ENCODE measurements at places on chromosomes 3 and 15. TPM values are rescaled to one million over a fixed set of nuclear protein-coding genes. Genes with fewer than 3 reads are reported as not detected.

DNA sequence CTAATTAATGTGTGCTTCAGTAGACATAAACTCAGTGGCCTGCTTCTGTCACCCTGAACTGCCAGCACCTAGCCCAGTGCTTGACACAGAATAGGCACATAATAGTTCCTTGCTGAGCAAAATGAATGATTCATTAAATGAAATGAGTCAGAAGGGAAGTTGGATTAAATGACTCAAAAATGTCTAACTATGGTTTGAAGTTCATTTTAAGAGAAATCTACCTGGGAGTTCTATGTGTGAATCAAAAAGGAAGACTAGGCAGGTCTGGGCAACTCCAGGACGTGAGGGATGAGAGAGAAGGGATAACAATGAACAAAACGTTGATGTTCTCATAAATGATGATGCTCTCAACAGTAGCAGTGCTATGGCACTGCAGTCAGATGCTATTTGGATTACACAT is 175.0 kb downstream of the CFAP20DC start:
- H3K4me3 ChIP-seq: no peak overlapping the region
- DNase-seq: no peak
- H3K36me3 ChIP-seq: no peaks in the 10 kb centered on the region
- peaks cover 12% of the 10 kb centered on the region for H3K27me3 ChIP-seq
- no peak overlapping the region for H3K27ac ChIP-seq
- H3K4me1 ChIP-seq: no peaks in the 10 kb centered on the region

DAZL gene
- not detected for total RNA-seq

DNA sequence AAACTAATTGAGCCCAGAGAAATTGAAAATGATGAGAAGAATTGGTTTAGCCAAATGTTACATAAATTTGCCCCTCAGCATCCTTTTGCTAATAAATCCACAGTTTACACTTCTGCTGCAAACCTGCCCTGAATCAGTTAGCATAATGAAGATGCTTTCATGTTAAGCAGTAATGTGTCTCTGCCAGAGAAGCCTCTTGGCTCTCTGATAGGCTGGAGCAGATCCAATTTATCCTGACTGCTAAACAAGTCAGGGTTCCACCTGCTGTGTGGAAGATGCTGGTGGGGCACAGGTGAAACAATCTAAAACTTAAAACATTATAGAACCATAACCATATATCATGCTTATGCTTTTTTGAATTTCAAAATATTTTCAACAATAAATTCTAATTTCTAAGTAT is 946.8 kb downstream of the OTOL1 start:
- no peaks in the 10 kb centered on the region for H3K36me3 ChIP-seq
- no peak overlapping the region for H3K27ac ChIP-seq
- no peak overlapping the region for H3K4me3 ChIP-seq

DNA sequence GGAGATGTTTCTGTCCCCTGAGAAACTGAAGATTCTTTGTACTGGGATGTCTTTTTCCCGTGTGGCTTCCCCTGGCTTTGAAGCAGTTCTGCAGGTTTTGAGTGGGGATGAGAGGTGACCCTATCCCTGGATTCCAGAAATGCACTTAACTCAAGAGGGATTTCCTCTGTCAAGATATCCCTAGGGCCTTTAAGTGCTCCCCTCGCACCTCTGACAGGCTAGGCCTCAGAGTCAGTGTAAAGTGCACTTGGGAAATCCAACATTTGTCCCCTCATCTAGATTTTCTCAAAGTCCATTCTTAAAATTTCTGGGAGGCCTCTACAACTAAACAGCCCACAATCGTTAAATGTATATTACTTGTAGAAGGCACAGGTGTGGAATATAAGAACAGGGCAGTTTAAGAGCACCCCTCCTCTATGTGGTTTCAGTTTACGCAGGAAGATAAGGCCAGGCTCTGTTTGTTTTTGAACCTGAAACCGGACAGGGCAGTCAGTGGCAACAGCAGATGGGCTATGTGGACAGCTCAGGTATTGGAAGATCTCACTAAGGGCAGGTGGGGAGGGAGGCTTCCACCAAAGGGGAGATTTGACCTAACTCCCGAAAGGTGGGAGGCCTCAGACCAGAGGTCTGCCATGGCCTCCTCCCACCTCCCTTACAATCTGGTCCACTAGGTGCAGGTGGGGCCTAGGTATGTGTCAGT is 4.8 kb downstream of the C3orf52 start:
- H3K4me3 ChIP-seq: no peak overlapping the region
- no peak overlapping the region for H3K27ac ChIP-seq
- DNase-seq: no peak
- H3K27me3 ChIP-seq: no peaks in the 10 kb centered on the region
- H3K36me3 ChIP-seq: no peaks in the 10 kb centered on the region

DNA sequence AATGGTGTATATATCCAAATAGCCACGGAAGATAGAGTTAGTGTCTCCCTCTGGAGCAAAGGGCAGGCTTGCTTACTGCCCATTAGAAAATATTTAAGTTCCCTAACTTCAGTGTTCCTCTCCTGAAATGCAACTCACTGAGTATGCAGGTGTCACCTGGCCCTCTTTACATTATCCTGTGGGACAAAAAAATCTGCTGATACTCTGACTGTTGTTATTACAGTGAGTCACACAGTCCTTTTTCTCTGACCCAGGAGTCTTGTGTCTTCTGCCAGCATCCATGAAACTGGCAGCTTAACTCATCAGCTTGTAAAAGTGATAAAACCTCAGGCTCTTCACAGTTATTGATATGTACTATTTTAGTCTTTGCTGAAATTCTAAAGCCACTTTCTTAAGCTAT is 42.2 kb upstream of the RASGRF1 start:
- no peaks in the 10 kb centered on the region for H3K4me1 ChIP-seq
- no peak for DNase-seq
- H3K27ac ChIP-seq: no peak overlapping the region
- H3K27me3 ChIP-seq: peaks cover 75% of the 10 kb centered on the region
- H3K4me3 ChIP-seq: no peak overlapping the region
- no peaks in the 10 kb centered on the region for H3K36me3 ChIP-seq

FBXO40 gene
- not detected for total RNA-seq

GRCh38 chr3:44942202-44942921 is 33.6 kb downstream of the ZDHHC3 start:
- H3K27ac ChIP-seq: no peak overlapping the region
- H3K4me3 ChIP-seq: no peak overlapping the region
- H3K4me1 ChIP-seq: peaks cover 6% of the 10 kb centered on the region
- H3K27me3 ChIP-seq: no peaks in the 10 kb centered on the region

- no peaks in the 10 kb centered on the region for H3K36me3 ChIP-seq
- peaks cover 6% of the 10 kb centered on the region for H3K27me3 ChIP-seq
- no peak overlapping the region for H3K4me3 ChIP-seq
- H3K4me1 ChIP-seq: peaks cover 7% of the 10 kb centered on the region
- H3K27ac ChIP-seq: no peak overlapping the region
Measured at GRCh38 chr15:51069983-51070382, 24.7 kb downstream of the TNFAIP8L3 start.

GRCh38 chr3:23666818-23667217 is 138.9 kb upstream of the UBE2E1 start:
- peaks cover 15% of the 10 kb centered on the region for H3K27me3 ChIP-seq
- no peaks in the 10 kb centered on the region for H3K36me3 ChIP-seq
- no peak for DNase-seq
- H3K27ac ChIP-seq: no peak overlapping the region
- no peaks in the 10 kb centered on the region for H3K4me1 ChIP-seq

- H3K27ac ChIP-seq: no peak overlapping the region
- peaks cover 4% of the 10 kb centered on the region for H3K27me3 ChIP-seq
- H3K4me1 ChIP-seq: no peaks in the 10 kb centered on the region
- H3K4me3 ChIP-seq: no peak overlapping the region
- no peaks in the 10 kb centered on the region for H3K36me3 ChIP-seq
Measured at GRCh38 chr3:40162616-40163015, 146.9 kb upstream of the EIF1B start.

DISP2 gene
- 0.52 TPM for total RNA-seq

DNA sequence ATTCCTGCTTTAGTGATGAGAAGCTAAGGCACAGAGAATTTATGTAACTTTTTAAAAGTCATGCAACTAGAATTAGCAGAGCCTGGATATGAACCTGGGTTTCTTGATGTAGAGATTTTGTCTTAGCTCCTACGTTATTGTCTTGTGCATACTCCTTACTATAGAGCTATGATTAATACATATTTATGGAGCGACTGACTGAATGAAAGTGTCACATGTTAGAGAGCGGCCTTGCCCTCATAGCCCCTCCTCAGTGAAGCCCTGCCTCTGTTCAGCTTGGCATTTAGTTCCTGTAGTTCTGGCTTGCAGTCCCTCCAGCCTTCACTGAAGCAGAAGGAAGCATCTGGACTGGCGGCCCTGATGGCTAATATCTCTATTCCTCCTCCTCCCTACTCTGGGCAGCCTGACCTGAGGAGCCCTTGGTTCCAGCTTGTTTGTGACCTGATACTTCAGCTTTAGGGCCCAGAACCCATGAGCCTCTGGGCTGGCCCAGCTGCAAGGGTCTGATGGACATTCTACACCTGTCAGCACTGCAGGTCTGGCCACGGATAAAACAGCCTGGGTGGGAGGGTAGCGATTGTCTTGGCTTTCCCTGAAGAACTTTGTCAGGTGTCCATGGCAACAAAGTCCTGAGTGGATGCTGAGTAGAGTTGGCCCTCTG is 13.4 kb upstream of the AGBL1 start:
- H3K27ac ChIP-seq: no peak overlapping the region
- peaks cover 24% of the 10 kb centered on the region for H3K27me3 ChIP-seq
- no peak overlapping the region for H3K4me3 ChIP-seq
- no peaks in the 10 kb centered on the region for H3K36me3 ChIP-seq

ZNF501 gene
- 3.9 TPM for total RNA-seq

DNA sequence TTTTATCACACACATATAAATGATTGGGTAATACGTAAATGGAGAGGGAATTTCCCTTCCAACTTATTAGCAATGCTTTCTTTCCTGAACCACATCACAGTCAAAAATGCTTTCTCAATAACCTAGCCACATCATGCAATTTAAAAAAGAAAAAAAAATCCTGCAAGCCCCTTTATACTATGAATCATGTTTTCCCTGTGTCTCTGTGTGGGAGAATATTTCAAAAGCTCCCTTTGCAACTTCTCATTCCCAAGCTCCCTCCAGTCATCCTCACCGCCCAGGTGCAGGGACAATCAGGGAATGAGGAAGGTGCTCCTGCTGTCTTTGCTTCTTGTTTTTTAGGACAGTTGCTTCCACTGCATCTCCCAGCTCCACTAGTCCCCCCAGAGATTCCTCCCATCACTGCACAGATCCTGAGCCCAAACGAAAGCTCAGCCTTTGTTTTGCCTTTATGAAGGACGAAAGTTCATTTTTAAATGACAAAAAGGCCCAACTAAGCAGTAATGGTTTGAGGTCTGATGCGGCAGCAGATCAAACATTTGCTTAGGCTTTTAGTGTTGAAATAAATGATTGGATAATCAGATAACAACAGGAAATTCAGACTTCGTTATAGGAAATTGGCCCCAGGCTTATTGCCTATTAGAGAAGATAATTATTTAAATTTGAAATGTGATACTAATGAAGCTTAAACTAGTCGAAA is 47.8 kb upstream of the ADGRG7 start:
- no peaks in the 10 kb centered on the region for H3K4me1 ChIP-seq
- no peak overlapping the region for H3K27ac ChIP-seq
- no peaks in the 10 kb centered on the region for H3K36me3 ChIP-seq
- no peak for DNase-seq
- H3K27me3 ChIP-seq: no peaks in the 10 kb centered on the region
- H3K4me3 ChIP-seq: no peak overlapping the region

DNA sequence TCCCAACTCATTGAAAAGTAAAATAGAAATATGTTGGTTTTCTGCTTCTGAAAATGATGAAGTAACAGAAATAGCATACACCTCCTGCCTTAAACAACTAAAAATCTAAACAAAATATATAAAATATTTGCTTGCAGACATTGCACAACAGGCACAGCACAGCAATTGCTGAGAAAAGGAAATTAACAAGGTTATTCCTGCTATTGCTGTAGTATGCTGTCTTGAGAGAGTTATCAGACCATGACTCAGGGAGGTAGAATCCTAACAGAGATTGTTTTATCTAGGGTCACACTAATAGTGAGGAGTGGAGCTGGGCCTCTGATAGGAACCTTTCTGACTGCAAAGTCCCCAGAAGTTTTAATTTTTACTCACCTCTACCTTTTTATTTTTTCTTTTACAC is 72.6 kb downstream of the ZBTB20 start:
- H3K4me1 ChIP-seq: peaks cover 41% of the 10 kb centered on the region
- H3K27ac ChIP-seq: no peak overlapping the region
- no peak overlapping the region for H3K4me3 ChIP-seq
- H3K27me3 ChIP-seq: no peaks in the 10 kb centered on the region
- H3K36me3 ChIP-seq: peaks cover 8% of the 10 kb centered on the region

DNA sequence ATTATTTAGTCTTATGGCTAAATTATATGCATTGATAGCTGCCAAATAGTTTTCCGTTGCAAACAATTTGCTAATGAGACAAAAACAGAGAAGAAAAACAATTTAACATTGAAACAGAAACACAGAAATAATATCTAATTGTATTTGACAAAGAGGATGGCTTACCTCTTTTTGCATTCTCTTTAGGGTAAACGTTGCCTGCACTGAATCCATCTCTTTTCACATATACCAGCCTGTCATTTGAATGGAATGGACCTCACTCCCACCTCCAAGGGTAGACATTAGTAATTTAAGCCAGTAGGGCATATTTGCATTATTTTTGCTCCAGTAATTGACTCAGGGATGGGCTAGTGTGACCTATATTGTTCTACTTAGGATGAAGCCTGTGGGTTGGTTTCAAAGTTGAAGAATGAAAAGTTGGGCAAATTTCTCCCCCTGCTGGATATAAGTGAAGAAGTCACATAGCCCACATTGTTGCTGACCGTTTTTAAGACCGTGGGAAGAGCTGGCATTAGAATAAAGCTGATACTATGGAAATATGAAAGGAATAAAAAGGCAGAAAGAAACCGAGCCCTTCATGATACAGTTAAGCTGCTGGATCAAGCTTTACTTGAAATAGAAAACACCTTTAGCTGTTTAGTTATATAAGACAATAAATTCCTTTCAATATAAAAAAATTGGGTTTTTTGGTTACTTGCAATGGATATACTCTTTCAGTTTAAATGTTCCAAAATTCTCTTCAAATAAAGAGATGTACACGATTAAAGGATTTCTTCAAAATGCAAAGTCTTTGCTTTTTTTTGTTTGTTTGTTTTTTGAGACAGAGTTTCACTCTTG is 26.9 kb downstream of the PIERCE2 start:
- H3K27me3 ChIP-seq: no peaks in the 10 kb centered on the region
- no peaks in the 10 kb centered on the region for H3K36me3 ChIP-seq
- H3K27ac ChIP-seq: no peak overlapping the region

GRCh38 chr3:81851176-81851575 is 89.7 kb upstream of the GBE1 start:
- H3K27ac ChIP-seq: no peak overlapping the region
- H3K4me1 ChIP-seq: no peaks in the 10 kb centered on the region
- no peak overlapping the region for H3K4me3 ChIP-seq
- no peaks in the 10 kb centered on the region for H3K27me3 ChIP-seq
- DNase-seq: no peak

- H3K27ac ChIP-seq: no peak overlapping the region
- no peaks in the 10 kb centered on the region for H3K4me1 ChIP-seq
- peaks cover 7% of the 10 kb centered on the region for H3K27me3 ChIP-seq
- no peaks in the 10 kb centered on the region for H3K36me3 ChIP-seq
- no peak overlapping the region for H3K4me3 ChIP-seq
Measured at GRCh38 chr3:37608061-37608702, 253.5 kb upstream of the CTDSPL start.

GRCh38 chr3:44411031-44411645 is 66.3 kb downstream of the ZNF445 start:
- no peak overlapping the region for H3K27ac ChIP-seq
- H3K36me3 ChIP-seq: no peaks in the 10 kb centered on the region
- no peak for DNase-seq
- H3K4me3 ChIP-seq: no peak overlapping the region
- peaks cover 2% of the 10 kb centered on the region for H3K4me1 ChIP-seq

PAK6 gene
- total RNA-seq: not detected

- peaks cover 2% of the 10 kb centered on the region for H3K4me1 ChIP-seq
- H3K27me3 ChIP-seq: no peaks in the 10 kb centered on the region
- no peak overlapping the region for H3K27ac ChIP-seq
Measured at GRCh38 chr15:23497710-23498111, 50.7 kb upstream of the GOLGA6L2 start.

Data from naive thymus-derived CD8-positive, alpha-beta T cell (primary cell).